SIG-M5 (cell line): ENCODE measurements at places on chromosomes 2 and 18.

DNA sequence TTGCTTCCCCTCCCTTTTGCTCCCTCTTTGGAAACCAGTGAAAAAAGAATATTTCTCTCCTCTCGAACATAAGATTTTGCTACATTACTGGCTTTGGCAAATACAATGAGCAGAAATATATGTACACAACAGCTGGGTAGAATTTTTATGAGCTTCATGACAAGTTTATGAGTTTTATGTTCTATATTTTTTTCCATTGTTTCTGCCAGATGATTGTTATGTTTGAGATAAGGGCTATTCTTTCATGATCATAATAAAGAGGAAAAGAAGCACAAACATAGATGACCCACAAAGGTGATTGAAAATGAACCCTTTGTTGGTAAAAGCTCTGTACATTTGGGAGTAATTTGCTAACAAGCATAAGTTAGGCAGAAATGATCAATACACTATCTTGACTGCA lies 14.8 kb upstream of the TFPI start:
- DNase-seq: no peak

- DNase-seq: no peak
These were observed 22.8 kb downstream of the NPC1 start for GRCh38 chr18:23563377-23564043.

- no peak for DNase-seq
These were observed 48.0 kb downstream of the LOXHD1 start for GRCh38 chr18:46609048-46609447.

DNA sequence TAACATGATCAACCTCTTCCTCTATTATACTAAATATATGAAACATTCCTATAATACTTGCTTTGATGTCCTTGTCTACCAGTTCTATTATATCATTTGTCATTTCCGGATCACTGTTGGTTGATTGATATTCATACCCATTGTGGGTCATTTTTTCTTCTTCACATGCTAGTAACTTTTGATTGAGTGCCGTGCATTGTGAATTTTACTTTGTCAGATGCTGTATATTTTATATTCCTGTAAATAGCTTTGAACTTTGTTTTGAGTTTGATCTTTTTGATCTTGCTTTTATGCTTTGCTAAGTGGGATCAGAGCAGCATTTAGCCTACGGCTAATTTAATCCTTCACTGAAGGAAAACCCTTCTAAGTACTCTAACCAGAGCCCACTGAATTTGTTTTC lies 168.9 kb upstream of the RAB6C start:
- no peak for DNase-seq

DNA sequence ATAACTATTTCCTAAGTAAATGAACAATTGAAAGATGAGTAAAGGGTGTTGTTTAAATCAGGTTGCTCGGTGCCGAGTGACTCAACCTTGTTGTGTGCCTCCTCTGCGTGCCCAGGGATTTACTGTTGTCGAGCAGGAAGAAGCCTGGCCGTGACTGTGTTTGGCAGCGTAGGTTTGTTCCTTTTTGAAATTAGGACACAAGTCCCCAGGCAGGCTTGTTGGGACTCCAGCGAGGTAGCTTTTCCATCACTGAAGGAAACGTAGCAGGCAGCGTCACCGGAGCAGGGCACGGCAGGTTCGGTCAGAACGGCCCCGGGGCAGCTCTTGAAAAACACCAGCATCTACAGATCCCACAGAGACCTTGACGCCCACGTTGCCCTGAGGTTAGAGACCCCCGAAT lies 48.6 kb downstream of the TMEM18 start:
- DNase-seq: no peak

DNA sequence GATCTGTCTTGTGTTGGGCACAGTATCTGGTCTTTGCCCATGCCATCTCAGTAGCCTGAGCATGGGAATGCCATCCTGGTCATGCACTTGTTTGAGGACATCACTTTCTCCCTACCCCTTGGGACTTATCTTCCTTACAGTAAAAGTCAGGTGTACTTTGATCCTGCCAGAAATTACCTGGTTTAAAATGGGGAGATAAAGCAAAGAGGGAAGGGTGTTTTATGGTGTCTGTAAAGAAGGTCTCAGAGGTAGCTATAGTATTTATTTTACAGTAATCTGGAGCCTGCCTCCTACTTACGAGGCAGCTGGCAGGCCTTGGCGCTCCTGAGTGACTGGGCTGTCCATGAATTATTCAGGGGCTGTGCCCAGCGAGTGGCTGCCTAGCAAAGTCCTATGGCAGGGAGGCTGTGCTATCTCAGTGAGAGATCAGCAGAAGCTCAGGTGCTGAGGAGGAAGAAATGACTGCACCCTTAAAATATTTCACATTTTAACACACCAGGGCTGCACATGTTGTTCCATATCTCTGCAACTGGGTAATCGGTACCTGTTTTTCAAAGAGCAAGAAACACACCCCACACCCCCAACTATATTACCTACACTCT lies 93.9 kb downstream of the SPTBN1 start:
- no peak for DNase-seq

- DNase-seq: no peak
These were observed 5.2 kb downstream of the D2HGDH start for GRCh38 chr2:241739651-241740050.
